ENCODE measurements at places on chromosomes 4 and X.

DNA sequence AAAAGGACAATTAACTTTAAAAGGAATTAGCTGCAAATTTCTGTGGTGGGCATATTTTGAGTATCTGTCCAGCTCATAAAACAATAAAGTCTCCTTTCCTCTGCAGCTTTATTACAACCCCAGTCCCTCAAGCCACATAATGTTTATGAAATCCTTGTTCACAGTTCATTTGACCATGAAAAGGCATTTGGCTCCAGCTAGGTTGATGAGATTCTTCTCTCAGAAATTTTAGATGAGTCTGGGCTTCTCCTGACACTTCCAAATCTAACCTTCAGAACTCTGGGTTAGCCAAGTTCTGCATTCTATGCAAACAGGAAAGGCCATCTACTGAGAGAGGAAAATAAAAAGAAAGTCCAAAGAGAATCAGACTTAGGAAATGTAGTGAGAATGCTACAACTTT lies 156.8 kb downstream of the GRXCR1 start:
- no peak for DNase-seq

GRCh38 chr4:87511500-87511899 lies 17.7 kb downstream of the SPARCL1 start:
- no peak for DNase-seq

DNA sequence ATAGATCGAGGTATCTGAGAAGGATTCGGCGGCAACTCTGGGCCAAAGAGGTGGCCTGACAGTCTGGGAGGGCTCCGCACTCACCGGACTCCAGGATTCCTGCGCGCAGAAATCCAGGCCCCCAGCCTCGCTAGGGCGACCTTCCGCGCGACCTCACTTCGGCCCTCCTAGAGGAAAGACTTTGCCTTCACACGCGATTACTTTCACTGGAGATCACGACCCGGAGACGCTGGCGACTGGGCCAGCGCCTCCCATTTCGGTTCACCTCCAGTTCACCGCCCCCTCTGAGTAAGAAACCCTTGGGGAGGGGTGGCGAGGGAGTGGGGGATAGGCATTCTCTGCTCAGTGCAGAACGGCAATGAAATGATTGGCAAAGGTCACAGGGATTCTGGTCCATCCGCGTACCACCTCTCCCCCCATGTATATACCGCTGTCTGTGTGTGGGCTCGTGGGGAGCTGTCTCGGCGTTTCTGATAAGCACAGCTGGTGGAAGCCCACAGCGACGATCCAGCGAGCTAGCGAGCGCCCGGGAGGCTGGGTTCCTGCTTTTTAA lies 2.5 kb downstream of the POU3F4 start:
- DNase-seq = no peak

DNA sequence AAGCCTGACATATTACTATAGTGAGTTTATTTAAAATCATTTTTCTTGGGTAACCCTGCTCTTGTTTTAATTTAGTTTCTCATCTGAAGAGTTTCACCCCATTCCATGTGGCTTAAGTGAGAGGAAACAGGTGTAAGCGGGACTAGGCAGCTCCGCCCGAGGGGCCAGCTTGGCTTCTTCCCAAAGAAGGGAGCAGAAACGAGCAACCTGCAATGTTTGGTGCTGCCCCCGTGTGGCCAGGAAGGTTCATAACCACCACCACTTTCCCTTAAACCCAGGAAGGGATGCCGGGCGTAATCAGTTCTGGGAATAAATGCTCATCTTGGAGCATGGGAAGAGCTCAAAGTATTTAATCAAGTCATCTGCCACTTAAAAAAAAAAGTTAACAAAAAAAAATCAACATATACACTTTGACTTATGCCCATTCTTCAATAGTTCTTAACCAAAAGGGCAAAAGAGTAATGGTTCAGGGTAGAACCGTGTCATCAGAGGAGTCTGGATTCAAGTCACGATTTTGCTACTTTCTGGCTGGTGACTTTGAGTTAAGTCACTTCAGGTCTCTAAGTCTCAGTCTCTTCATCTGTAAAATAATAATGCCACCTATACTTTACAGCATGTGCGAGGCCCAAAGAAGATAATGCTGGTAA lies 147.9 kb downstream of the NSUN7 start:
- DNase-seq = peak; percentile 73

GRCh38 chr4:141102367-141102766 lies 30.9 kb downstream of the RNF150 start:
- no peak for DNase-seq

- no peak for DNase-seq
Observed at GRCh38 chrX:39502486-39502885, 595.3 kb downstream of the BCOR start.

GRCh38 chrX:150051096-150051495 lies 112.8 kb upstream of the EOLA2 start:
- no peak for DNase-seq

DNA sequence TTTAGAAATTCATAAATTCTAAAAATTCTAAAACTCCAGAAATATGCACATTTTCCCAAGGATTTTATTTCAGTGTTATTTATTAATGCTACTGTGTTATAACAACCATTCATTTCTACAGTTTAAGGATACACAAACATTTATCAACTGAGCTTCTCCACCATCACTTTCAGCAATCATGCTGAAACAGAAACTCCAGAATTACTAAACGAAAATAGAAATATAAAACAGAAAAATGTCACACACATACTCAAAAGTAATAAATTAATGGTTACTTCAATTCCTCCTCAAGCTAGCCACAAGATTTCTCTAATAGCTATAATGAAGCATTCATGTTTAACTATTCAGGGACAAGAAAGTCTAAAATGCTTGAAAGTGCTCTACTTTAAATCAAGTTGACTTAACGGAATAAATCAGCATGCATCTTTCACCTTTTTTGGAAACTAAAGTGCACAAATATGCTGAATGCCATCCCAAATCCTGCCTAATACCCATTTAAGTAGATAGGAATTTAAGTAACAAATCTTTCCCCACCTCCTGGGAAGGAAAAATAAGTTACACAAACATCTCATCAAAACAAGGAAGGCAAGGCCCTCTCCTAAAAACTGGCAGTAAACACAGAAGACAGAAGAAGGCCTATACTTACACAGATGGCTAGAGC lies 563 bp downstream of the FAM13A start:
- DNase-seq = no peak

- no peak for DNase-seq
Observed at GRCh38 chr4:158450741-158451140, 70.9 kb upstream of the RXFP1 start.

GRCh38 chrX:139720136-139720535 lies 12.2 kb upstream of the MCF2 start:
- DNase-seq = no peak

GRCh38 chr4:125515016-125515415 lies 200.3 kb downstream of the FAT4 start:
- no peak for DNase-seq

DNA sequence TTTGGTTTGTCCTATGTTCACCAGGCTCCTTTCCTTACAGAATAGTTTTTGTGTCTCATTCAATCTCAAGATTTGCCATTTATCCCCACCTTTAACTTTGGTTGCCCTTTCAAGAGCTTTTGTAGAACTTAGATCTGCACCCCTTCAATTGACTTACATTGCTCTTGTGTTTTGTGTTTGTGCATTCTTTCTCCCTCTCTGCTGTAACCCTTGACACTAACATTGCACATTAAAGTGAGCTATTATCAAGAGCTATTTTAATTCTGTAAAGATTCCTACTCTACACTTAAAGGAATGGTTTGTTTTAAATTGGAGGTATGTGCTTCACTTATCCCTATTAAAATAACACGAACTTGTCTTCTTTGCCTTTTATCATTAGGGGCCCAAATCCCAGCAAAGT lies 65.3 kb downstream of the CDS1 start:
- DNase-seq = no peak

DNA sequence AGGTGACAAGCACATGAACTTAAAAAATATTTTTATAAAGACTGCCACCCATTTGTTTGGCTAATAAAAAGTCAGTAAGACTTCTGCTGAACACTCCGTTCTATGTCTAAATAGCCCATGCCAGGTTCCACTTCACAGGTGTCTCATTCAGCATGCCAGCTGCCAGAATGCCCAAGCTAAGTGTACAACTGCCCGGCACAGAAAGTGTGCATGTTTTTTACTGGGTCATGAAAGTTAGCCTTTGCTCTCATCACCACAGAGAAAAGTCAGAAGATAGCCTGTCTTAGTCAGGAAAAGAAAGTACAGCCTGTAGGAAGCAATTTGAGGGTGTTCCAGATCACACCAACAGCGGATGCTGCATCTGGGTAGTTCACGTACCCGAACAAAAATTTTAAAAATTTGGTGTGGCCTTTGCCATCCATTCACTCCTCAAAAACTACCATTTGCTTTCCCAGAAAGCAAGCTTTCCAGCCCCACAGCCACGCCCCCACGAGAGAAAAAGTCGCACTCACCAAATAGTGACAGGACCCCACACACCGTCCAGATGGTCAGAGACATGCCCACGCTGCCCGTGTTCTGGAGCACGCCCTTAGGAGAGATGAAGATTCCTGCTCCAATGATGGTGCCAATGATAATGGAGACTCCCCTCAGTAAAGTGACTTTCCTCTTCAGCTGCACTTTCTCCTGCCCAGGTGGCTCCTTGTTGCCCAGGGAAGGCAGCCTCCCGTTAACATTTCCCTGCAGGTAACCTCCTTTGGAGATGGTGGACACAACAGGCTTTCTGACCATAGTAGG lies 671 bp downstream of the SLC7A11 start:
- no peak for DNase-seq

- DNase-seq = no peak
Observed at GRCh38 chrX:85561231-85561630, 181.8 kb upstream of the POF1B start.

GRCh38 chr4:14386196-14386595 lies 616.1 kb upstream of the CPEB2 start:
- no peak for DNase-seq

GRCh38 chr4:58649226-58649625 lies 1539.0 kb upstream of the IGFBP7 start:
- no peak for DNase-seq

GRCh38 chr4:186144946-186145569 lies 40.6 kb downstream of the FAM149A start:
- peak; percentile 44 for DNase-seq

DNA sequence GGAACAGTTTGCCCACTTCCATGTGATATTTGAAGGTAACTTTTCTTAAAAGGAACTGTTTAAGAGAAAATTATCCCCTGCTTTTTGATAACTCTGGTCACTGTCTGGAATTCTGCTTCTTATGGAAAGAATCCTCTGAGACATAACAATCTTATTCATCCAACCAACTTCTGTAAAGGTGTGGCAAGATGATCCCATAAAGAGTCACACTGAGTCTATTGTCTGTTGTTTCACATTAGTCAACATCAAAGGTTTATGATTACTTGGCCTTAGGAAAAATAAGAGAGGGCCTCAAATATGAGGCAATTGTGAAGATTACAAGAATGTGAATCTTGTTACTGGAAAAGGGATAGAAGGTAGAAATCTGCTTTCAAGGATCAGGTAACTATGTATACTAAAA lies 88.0 kb upstream of the MAGEB18 start:
- no peak for DNase-seq

- DNase-seq = no peak
Observed at GRCh38 chr4:75514949-75515612, 808 bp downstream of the THAP6 start.

- DNase-seq = no peak
Observed at GRCh38 chr4:88779431-88779830, 81.8 kb upstream of the NAP1L5 start.

DNA sequence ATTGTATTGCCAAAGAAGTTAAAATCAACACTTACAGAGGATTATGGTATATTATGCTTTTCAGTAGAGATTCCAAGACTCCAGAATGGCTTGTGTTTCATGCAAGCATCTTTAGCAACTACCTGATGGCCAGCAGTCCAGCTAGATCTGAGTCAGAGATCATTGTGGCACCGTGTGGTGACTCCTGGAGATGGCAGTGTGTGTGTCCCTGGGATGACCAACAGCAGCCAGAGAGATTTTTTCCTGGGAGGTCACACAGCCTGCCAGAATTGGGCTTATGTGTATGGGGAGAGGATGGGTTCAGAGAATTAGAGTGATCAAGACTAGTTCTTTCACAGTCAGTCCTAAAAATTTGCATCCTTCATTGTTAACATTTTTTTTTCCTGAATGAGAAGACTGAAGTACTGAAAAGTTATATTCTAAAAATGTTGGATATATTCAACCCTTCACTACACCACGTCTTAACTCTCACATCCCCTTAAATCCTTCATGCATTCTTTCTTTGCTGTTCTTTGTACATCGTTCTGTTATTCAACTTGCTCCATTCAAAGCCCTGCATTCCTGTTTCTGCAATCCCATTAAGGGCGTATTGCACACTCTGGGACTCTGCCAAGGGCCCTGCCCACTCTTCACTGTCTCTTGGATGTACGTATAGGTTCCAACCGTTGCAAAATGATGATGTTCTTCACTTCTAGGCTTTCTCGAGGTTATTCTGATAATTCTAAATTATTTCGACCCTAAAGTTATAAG lies 12.4 kb downstream of the TENM3 start:
- no peak for DNase-seq

DNA sequence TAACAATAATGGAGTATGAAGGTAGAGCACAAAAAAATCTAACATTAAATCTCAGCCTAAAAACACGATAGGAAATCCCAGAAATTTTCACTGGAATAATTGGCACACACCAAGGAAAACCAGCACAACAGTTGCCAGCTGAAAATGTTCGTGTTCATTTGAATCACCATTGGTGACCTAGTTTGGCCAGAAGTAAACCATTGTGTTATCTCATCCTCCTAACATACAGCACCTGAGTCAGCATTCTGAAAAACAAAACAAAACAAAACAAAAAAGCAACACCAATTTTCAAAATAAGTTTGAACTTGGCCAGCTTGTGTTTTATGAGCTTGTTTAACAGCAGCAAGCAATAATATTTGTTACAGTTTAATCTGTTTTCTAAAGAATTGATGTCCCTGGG lies 41.1 kb downstream of the UCHL1 start:
- no peak for DNase-seq

DNA sequence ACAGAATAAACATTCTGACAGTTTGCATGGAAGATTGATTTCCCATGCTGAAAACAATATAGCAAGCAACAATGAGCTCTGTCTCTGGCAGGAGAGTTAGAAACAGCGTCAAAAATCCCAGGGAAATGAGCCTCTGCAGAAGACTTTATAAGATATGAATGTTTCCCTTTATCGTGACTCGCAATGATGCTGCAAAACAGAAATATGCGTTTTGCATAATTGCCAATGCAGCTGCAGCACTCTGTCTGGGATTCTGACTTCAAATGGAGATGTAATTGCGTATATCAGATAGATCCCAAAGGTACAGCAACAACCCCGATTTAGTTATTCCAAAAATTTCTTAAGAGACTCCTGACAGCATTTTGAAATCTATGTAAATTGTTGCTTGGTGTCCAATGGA lies 702.4 kb upstream of the EPHA5 start:
- DNase-seq = no peak

- no peak for DNase-seq
Observed at GRCh38 chr4:127203562-127204200, 429.1 kb upstream of the INTU start.

DNA sequence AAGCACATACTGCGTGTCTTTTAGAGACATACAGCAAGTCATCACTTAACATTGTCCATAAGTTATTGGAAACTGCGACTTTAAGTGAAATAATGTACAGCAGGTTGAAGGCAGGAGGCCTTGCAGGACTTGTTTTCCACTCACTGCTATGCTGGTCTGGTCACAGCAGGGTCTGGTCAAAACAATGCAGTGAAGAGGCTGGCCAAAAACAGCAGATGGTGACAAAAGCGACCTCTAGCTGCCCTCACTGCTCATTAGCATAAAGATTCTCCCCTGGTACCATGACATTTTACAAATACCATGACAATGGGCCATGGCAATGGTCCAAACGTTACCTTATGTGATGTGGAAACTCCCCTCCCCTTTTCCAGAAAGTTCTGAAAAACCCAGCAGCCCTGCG lies 1283.6 kb downstream of the FSTL5 start:
- DNase-seq = no peak

Data from neural crest cell (in vitro differentiated cells).